ENCODE measurements at places on chromosomes 1 and 21.
A peak's percentile ranks its signal among the peaks of the same experiment; 100 is the strongest.

GRCh38 chr1:1630191-1630964 lies 1.6 kb upstream of the MMP23B start:
- no peak for DNase-seq

GRCh38 chr1:9128166-9128519 lies 759 bp downstream of the GPR157 start:
- DNase-seq, result no peak

DNA sequence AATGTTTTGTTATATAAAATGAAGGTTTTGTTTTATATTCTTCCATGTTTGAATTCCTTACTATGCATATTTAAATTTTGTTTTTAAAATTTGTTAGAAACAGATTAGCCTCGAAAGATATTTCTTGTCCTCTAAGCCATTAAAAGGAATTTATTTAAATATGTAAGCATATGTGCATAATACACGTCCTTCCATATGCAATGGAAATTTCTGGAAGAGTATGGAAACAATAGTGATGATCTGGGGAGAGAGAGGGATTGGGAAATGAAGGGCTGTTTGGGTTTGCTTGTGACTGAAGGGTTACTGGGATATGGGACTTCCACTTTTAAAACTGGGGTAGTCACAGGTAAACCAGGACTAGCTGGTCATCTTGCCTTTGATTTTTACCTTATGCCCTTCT lies 21.1 kb downstream of the ECHDC2 start:
- DNase-seq, result no peak

GRCh38 chr1:42176902-42177519 lies 12.5 kb upstream of the GUCA2A start:
- DNase-seq, result peak; percentile 39

GRCh38 chr1:34885405-34886247 lies 26.1 kb upstream of the SMIM12 start:
- no peak for DNase-seq

DNA sequence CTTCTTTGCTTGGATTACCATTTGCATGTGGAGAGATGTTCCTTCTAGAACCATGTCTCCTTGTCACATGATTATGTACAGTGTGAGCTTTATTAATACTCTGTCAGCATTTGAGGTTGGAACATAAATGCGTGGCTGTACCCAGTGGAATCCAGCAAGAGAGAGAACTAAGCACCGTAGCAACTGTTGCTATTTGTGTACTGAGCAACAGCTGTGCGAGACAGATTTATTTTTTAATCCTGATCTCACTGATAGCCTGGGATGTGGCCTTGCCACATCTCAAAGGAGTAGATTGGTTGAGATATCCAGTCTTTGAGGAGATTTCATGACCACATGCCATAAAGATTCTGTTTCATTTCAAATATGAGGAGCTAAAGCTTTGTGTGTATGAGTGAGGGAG lies 43.4 kb downstream of the KIF1B start:
- no peak for DNase-seq

GRCh38 chr1:9413877-9414213 lies 121.2 kb downstream of the SPSB1 start:
- no peak for DNase-seq

- DNase-seq, result no peak
These were observed 28.1 kb upstream of the CSF1 start for GRCh38 chr1:109882288-109883245.

GRCh38 chr1:164728719-164729118 lies 169.7 kb downstream of the PBX1 start:
- DNase-seq, result no peak

DNA sequence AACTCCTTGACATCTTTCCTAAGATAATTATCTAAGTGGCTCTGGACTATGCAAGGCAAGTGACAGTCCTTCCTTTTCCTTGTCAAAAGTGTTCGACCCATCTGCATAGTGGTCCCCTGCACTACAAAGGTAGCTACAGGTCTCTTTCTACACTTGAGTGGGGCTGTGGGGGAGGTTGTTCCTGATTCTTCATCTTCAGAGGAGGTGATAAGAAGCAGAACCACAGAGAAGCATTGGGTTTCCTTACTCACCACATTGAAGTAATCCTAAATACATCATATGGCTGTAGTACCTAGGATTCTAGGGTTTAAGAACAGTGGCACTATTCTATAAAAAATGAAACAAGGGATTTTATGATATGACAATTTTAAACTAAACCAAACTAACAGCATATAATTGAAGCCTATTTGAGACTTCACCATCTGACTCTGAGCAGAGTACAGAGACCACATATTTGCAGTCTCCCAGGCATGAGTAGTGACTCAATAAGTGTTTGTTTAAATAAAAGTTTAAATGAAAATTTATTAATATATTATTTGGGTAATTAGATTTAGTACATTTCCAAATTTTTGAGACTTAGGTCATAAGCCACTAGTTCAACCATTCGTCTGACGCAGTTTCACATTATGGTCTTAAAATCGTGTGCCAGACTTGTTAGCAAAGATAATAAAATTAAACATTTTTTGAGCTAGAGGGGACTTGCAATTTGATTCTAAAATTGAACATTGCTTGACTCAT lies 54.9 kb upstream of the NEK7 start:
- no peak for DNase-seq

DNA sequence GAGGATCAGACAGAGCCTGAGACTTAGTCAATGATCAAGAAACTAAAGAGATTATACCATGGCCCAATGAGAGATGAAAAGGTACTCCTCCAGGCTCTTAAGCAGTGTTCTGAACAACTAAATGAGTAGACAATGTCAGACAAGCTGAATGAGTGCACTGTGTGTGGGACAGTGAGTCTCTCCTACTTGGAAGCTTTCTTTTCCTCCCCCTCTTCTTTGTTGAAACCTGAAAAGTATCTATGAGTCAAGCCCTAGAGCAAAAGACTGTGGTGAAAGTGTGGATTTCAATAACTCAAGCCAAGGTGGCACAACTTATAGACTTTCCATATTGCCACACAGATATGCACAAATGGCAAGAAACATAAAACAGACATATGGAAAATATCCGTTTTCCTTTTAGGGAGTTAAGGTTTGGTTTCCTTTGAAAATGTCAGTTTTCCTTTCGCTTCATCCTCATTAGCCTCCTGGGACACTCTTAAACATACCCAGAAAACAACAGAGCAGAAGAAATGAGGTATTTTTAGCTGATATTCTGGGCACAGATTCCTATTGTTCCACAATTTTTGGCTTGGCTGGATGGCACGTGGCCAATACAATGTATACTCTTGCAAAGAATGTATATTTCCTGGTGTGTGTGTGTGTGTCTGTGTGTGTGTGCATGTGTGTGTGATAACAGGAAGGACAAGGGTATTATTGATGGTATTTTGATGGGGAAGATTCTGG lies 96.6 kb downstream of the LMX1A start:
- no peak for DNase-seq

DNA sequence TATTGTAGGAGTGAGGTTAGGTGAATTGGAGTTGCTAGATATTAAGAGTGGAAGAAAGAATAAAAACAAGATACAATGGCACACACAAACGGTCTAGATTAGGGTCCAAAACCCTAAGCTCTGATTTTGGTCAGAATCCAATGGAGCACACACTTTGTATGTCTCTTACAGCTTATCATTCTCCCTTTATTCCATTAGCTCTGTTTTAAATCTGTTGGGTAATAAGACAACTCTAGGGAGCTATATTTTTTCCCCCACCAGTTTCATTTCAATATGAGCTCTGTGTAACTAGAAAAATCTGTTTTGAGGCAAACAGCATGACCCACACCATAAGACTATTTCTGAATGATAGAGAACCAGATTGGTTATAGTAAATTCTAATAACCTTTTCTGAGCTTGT lies 465.6 kb downstream of the ADGRL2 start:
- no peak for DNase-seq

DNA sequence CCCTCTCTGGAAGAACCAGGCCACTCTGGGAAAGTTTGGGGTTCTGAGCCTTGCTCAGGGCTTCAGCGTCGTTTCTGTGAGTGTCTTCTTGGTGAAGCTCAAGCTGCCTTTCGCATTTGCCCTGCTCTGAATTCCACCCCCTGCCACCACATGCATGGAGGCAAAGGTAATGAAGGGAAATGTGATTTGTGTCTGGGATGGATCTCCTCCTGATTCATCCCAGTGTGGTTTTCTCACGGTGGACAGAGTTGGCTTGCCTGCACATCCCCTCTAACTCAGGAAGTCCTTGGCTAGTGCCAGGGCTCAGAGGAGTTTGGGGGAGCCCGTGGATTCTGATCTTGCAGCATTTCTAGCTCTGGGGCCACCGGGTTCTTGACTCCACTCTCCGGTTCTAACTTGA lies 173.6 kb upstream of the RAB4A start:
- DNase-seq, result no peak

GRCh38 chr1:204446413-204447111 lies 34.9 kb upstream of the PPP1R15B start:
- DNase-seq, result peak; percentile 66

DNA sequence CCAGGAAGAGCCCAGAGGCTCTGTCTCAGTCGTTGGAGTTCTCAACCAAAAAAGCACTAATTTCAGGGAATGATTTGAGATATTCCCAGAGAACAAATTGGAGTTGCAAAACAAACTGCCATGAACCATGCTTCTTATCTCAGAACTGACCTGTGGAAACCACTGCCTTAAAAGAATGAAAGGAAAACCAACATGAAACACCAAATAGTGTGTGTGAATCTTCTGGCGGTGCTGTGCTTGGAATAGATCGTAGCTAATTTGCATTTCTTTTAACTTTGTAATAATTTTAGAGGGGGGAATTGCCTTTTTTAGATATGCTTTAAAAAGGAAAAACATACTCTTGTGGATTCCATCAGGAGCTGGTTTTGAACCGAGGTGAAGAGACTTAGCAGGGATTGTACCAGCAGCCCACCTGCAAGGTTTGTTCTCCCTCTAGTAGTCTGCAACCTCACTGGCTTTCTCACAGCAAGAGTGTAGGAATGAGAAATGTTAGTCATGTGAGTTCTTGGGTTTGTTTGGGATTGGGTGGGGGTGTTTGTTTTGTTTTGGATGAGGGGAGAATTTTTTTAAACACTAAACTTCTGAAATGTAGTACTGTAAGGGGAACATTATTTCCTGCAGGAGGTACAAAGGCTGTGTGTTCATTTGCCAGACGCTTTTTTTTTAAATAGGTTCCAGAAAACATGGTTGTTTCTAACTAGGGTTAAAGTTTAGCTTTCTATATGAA lies 45.7 kb upstream of the ANGPTL1 start:
- DNase-seq, result no peak

DNA sequence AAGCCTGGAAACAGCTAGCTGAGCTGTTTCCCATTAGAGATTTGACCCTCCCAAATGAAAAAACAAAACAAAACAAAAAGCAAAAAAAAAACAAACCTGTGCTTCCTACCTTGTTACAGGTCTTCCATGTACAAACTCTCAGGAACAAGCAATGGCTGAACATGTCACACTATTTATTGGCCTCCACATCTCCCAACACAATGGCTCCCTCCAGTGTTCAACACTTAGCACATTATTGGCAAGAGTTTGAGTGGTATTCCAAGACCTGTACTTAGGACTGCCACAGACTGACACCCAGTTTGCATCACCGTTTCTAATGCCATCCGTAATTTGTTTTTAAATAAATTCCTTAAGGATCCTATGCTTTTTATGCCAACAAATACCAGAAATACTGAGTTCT lies 195.0 kb upstream of the OLFM3 start:
- DNase-seq, result peak; percentile 69

GRCh38 chr1:221164951-221165838 lies 286.0 kb downstream of the HLX start:
- DNase-seq, result no peak

DNA sequence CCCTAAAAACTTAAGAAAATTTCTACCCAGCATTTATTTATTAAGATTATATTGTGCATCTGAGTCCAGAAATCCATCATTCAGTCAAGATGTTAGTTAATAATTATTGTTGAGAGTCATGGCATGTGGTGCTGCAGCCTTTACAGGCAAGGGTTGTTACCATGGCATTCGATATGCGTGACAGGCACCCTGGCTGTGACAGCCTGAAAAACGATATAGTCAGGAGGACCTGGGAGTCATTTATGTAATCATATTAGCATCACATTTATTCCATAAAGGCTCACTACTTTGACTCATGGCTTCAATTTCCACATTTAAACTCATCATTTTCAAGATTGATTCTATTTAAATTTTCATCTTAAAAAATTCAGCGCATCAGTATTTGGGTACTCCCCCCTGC lies 68.0 kb downstream of the CACHD1 start:
- DNase-seq, result no peak

Measured in Kasumi-1 (cell line).